Activated CD8-positive, alpha-beta T cell treated with anti-CD3 and anti-CD28 coated beads for 36 hours (primary cell): ENCODE measurements at places on chromosomes 1 and 21. TPM values are rescaled to one million over a fixed set of nuclear protein-coding genes. Genes with fewer than 3 reads are reported as not detected.

The ITLN2 gene
- not detected for total RNA-seq

The AVPR1B gene
- not detected for total RNA-seq

The PLEKHA6 gene
- 3.7 TPM for total RNA-seq

The SMIM1 gene
- total RNA-seq = 1.5 TPM

The C8A gene
- total RNA-seq = not detected

The FAM78B gene
- total RNA-seq = not detected

The LRIF1 gene
- 16.1 TPM for total RNA-seq

The ADORA1 gene
- total RNA-seq = not detected

The TMEM200B gene
- 1.1 TPM for total RNA-seq

The PLA2G2F gene
- not detected for total RNA-seq

The NHLH2 gene
- total RNA-seq = not detected

The SLC44A3 gene
- not detected for total RNA-seq

The HUNK gene
- total RNA-seq = 0.27 TPM

The CYP4X1 gene
- total RNA-seq = not detected

The TMPRSS15 gene
- total RNA-seq = not detected

The GJA5 gene
- not detected for total RNA-seq

The FGR gene
- 0.51 TPM for total RNA-seq

The FCRL2 gene
- not detected for total RNA-seq

The NR1I3 gene
- total RNA-seq = not detected

The TMEM79 gene
- 8.0 TPM for total RNA-seq

The RNF187 gene
- 147 TPM for total RNA-seq
